ENCODE measurements at places on chromosomes 2 and 18. TPM values are rescaled to one million over a fixed set of nuclear protein-coding genes. Genes with fewer than 3 reads are reported as not detected.

The OTOF gene
- total RNA-seq = 2.7 TPM

The MAL gene
- total RNA-seq = 26.3 TPM

The NXPH2 gene
- not detected for total RNA-seq

The CD28 gene
- 191 TPM for total RNA-seq

The TCF4 gene
- 1.6 TPM for total RNA-seq

The RFTN2 gene
- total RNA-seq = not detected

The CRYGD gene
- not detected for total RNA-seq

The PGAP1 gene
- total RNA-seq = 52.1 TPM

The C2orf78 gene
- not detected for total RNA-seq

The TWIST2 gene
- not detected for total RNA-seq

Data from activated naive CD4-positive, alpha-beta T cell treated with anti-CD3 and anti-CD28 coated beads, Interleukin-2, amount 50 U/mL, for 72 hours (primary cell).